NCI-H2081 (cell line): ENCODE measurements at places on chromosomes 7 and 10.

- DNase-seq, result peak; percentile 48
Measured at GRCh38 chr10:24951201-24952142, 934 bp downstream of the PRTFDC1 start.

- no peak for DNase-seq
Measured at GRCh38 chr10:10396601-10397000, 621.1 kb upstream of the CELF2 start.

DNA sequence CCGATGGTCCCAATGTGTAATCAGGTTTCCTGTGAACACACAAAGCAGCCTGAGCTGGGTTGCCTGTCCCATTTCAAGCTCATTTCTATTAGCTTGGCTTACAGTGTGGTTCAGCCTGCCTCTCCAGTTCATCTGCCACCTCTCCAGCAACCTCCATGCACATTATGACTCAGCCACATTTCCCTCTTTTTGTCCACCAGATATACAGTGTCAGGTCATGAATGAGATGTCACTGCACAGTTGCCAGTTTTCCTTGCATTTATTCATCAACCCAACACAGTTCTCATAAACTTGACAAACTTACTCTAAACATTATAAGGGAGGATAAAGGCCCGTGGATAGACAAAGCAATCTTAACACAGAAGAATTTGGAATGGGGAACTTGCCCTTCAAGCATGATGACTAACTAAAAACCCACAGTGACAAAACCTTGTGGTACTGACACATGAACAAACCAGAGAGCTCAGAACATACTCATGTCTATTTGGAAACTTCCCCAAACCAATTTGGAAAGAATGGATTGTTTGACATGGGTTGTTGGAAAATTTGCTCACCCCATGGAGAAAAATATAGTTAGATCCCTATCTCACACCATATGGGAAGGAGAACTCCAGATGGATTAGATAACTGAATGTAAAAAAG lies 2.5 kb upstream of the CFAP58 start:
- no peak for DNase-seq

DNA sequence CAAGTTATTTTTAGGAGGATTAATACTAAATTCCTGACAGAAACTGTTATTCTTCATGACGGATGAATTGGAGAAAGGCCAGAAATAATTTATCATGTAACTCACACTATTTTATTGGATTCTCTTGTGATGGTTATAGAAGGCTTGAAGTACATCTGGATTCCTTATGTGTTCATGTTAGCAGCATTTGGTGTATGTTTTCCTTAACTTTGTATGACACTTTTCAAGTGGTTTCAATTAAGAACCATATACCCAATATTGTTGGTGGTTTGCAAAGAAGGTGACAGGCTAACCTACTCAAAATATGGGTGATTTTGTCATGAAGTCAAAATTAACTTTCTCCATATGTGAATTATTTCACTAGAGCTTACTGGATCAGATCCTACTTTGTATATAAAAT lies 532.2 kb upstream of the CNTNAP2 start:
- DNase-seq, result no peak

- DNase-seq, result no peak
Measured at GRCh38 chr7:105814481-105814880, 61.9 kb downstream of the ATXN7L1 start.

- DNase-seq, result no peak
Measured at GRCh38 chr7:47423196-47423595, 158.7 kb downstream of the TNS3 start.

DNA sequence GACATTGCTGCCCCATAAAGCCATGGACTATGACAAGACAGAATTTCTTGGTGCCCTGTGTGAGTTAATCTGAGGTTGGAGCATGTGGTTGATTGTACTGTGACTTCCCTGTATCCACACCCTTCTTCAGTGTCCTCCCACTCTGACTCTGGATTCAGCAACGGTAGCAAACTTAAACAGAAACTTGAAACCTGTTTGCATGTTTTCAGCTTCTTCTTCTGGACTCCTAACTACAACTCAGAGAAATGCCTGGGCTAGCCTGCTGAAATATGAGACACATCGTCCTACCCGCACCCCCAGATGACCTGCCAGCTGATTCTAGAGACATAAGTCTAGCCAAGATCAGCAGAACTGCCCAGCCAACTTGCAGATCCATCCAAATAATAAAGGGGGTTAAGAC lies 78.4 kb downstream of the IPMK start:
- no peak for DNase-seq

- DNase-seq, result no peak
Measured at GRCh38 chr7:30986738-30987137, 23.0 kb downstream of the GHRHR start.

GRCh38 chr10:74612195-74612594 lies 214.2 kb upstream of the KAT6B start:
- no peak for DNase-seq

- peak; percentile 34 for DNase-seq
Measured at GRCh38 chr10:21517134-21518031, 8.1 kb downstream of the SKIDA1 start.

- no peak for DNase-seq
Measured at GRCh38 chr7:127647636-127648035, 4.4 kb upstream of the SND1 start.

DNA sequence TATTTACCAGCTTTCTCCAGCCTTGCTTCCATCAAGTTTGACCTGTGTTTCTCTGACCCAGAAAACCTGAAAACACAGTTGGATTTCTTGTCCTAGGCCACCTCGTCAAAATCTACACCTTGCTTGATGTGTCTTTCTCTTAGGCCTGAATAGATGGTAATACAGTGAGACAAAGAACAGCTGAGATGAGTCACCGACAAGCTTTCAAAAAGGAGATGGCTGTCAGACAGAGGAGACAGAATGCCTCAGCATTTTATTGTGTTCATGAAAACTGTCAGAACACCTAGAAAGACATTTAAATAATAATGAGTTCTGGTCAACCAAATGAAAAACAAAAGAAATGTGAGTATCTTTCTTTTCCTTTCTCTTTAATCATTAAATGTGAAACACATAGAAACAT lies 119.7 kb upstream of the SORCS1 start:
- no peak for DNase-seq

GRCh38 chr10:103839872-103840739 lies 15.3 kb downstream of the SH3PXD2A start:
- DNase-seq, result no peak

GRCh38 chr10:1036341-1036791 lies 10.7 kb upstream of the IDI2 start:
- DNase-seq, result no peak

DNA sequence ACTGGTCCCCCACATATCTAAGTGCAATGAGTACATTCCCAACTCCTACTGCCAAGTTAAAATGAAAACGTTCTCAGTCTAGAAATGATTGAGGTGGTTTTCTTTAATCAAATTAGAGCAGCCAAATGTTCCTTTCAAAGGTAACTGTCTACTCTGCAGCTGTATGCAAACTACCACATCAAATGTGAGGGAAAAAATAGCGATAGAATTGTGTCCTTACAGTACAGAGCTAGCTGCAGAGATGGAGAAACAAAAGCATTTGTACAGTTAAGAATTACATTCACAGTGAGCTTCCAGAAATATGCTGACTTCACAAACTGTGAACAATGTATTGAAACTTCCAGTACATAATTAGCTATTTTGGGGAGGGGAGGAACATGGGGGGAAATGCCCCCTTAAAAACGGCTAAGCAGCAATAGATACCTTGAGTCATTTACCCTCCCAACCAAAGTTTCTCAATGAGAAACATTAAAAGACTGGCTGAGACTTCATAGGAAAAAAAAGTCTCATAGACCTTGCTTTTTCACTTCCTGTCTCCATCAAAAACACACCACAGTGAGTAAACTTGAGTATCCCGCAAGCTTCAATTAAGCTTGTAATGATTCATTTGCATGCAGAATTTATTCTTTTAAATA lies 22.9 kb downstream of the CDK6 start:
- DNase-seq, result no peak

DNA sequence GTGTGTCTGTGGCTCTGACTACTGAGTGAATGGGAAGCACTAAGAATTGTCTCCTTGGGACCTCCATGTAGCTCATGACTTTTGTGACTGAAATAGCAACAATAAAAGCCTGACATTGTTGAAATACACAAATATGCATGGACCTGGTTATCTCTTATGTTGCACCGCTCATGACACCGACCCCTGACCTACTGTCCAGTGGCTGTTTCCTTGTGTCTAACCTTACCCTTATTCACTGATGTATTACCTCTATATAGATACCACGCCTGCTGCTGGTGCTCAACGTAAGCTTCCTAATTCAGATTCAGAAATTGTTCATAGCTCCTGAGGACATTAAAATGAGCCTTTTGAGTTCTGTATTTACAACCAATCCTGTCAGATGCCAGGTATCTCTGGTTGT lies 243.4 kb upstream of the SEMA3C start:
- no peak for DNase-seq

- peak; percentile 94 for DNase-seq
Measured at GRCh38 chr10:78567680-78568455, 500.9 kb upstream of the ZMIZ1 start.

- DNase-seq, result no peak
Measured at GRCh38 chr10:108412323-108412722, 1247.8 kb upstream of the SORCS1 start.

DNA sequence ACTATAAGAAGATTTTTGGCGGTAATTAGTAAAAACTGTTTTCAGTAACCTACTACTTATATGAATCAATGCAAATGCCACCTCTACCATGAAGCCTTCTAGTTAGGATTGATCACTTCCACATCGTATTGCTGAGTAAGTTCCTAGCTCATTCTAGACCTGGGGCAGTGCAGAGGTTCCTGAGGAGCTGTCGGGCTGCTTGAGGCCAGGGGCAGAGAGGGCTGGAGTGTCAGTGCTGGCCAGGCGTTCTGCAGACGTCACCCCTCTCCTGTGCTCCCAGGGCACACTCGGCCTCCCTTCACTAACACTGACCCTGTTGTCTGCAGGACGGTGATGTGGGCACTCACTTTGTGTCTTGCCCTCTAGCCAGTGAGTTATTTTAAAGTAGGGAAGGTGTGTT lies 275.7 kb downstream of the CELF2 start:
- no peak for DNase-seq

DNA sequence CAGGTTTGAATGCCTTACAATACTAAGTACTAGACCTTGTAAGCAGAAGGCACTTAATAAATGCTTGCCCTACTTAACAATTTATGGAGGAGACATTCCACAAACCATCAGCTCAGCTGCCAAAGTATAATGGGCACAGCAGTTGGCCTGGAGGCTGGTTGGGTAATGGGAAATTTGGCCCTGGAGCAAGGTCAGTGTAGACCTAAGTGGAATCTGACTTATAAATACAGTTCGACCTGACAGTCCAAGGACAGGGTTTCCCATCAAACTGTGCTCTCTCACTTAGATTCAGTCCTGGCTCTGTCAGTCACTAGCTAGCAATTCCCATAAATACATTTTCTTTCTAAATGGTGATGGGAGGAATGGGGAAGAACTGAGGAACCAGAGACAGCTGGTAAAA lies 62.6 kb upstream of the ABCB4 start:
- DNase-seq, result no peak

DNA sequence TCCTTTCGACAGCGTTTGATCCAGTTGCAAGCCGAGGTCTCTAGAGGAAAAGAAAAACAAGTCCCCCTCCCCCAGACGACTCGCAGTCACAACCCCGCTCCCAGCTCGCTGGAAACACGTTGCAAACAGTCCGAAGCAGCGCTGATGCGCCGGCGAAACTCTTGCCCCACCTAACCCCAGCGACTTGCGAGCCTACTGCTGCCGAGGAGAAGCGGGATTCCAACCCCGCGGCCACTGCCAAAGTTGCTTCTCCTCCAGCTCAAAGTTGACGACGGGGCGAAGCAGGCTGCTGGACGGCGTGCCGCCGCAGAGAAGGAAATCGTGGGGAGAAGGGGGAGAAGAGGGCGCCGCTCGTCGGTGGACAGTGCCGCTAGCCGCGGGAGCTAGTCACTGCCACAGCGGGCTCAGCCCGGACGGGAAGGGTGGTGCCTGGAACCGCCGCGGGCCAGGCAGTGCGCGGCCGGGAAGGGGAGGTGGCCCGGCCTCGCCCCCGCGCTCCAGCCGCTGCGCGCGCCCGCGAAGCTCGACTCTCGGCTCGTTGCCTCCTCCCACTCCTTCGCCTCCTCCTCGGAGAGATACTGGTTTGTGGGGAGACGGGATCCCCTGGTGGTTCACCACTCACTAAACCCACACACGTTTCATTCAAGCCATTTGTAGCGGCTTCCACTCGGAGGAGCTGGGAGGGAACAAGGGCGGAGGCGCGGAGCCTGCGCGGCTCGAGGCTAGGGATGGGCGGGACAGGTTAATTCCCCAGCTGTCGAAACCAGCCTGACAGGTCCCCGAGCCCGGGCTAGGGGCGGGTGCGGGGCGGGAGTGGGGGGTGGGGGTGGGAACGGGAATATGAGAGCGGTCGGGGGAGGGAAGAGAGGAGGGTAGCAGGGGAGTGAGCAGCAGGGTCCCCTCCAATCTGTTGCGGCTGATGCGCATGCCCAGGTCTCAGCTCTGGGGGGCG lies at the start of gene GPR37:
TSS of gene GPR37 (minus strand) at position 392 of the 952 bp plus-strand sequence. CDS start 816 bp downstream, outside the sequence.
- peak; percentile 77 for DNase-seq

DNA sequence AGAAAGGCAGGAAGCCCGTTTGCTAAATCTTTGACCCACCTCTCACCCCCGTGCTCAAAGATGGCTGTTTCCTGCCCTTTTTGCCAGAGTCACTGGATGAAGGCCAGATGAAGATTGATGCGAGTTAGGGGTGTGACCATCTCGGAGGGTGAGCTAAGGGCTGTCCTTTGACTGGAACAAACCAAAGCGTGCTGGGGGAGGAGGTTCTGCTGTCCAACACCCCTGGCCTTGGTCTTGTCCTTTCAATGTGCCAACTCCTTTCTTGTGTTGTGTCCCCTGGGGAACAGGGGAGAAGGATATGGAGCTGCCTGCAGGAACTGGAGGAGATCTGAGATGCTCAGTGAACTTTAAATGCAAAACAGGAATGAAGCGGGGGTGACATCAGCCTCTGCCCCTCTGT lies 90.3 kb upstream of the ADAM12 start:
- no peak for DNase-seq

DNA sequence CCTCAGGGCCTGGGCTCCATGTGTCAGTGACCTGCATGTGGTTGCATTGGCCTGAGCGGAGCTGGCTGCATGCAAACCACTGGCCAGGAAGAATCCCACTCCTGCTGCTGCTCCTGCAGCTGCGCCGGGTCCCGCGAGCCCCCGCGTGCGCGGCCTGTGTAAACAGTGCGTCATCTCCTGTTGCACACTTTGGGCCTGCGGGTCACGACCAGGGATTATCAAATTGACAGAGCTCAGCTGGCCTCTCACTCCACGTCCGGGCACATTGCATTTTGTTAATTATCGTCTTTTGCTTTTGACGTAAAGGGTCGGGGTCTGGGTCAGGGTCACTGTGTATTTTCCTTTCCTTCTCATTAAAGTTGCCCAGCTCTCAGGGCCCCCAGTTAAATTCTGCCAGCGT lies 132.6 kb downstream of the RGS10 start:
- no peak for DNase-seq

DNA sequence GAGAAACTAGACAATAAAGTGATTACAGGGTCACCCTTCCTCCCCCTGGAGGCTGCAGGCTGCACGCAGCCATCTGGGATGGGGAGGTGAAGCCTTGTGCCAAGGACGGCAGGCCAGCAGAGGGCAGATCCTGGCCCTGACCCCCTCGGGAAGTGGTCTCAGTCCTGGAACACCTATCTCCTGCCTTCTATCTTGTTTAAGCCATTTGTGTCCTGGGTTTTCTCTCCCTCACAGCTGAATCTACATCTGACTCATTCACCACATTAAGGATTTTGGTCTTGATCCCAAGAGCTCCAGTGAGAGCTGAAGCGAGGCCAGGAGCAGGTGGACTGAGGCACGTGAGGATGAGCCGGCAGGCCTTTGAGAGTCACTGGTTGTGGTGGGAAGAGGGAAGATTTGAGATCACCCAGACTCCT lies 16.4 kb upstream of the PARP12 start:
- DNase-seq, result no peak
